ENCODE measurements at places on chromosomes 5 and 9.

GRCh38 chr5:100517301-100517974, 17.7 kb upstream of the FAM174A start:
- DNase-seq, result no peak

- no peak for DNase-seq
Measured at GRCh38 chr9:110620726-110621125, 41.2 kb upstream of the SVEP1 start.

- DNase-seq, result no peak
Measured at GRCh38 chr9:137311986-137312851, 10.1 kb upstream of the NRARP start.

- DNase-seq, result no peak
Measured at GRCh38 chr5:435156-435790, 7.7 kb upstream of the EXOC3 start.

DNA sequence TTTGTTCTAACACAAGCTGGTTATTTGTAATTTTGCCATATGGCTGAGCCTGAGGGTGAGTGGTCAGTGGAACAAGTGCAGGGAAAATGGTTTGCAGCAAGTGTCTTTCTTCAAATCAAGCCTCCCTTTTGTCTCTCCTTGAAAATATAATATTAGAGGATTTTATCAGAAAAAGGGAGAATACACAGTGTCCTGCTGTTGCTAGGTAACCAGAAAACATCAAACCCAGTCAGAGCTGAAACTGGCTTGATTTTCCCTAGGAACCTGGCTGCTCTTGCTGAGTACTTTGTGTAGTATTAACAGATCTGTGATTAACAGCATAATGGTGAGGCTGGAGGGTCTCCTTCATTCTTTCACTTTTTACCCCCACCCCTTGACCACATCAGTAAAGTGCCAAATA, 314.0 kb downstream of the ARHGEF28 start:
- no peak for DNase-seq

Measured in SW480 (cell line).